ENCODE measurements at places on chromosomes 7 and 10.

DNA sequence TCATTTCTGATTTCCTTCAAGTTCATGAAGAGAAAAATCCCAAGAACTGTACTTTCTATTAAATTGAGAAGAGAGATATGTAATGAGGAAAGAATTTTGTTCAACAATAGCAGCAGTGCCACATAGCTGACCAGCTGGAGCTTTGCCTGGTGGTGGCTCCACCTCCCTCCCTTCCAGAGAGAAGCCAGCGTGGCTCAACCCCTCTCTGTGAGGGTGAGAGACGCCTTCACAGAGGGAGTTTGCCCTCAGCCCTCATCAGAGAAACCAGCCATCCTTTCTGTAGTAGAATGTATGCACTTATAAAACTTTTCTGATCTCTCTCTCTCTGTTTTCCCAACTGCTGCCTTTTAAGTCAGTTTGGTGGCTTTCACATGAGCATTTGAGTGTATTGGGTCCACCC, 20.5 kb upstream of the COL1A2 start:
- peak; percentile 17 for DNase-seq

- DNase-seq, result peak; percentile 31
These were observed 23.2 kb downstream of the CALCR start for GRCh38 chr7:93551063-93551895.

GRCh38 chr7:139500770-139501138, 17.3 kb upstream of the KLRG2 start:
- DNase-seq, result no peak

DNA sequence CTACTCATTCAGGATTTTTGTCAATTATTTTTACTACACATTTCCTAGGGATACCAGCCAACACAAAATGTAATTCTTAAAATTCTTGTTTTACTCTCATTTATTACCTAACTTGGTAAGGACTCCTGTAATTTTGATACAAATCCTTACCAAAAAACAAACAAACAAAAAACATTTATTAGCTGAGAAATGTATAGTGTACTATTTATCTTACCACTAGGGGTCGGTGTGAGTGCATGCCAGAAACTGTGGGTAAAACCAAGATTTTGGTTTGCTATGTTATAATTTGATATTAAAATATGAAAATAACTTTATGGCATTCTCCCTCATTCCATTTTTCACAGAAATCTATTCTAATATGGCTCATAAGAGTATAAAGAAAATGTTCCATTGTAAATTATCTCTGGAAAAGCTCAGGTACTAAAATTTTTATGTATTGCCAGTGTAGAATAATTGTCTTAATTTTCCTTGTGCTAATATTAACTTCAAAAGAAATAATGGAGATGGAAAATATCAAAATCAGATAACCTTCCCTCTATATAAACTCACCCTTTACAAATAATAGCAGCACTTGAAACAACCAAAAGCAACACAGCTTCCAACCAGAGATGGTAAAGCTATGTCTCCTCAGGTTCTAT, 290.8 kb upstream of the PCDH15 start:
- peak; percentile 27 for DNase-seq

GRCh38 chr7:148796841-148797240, 87.2 kb downstream of the EZH2 start:
- DNase-seq, result no peak

DNA sequence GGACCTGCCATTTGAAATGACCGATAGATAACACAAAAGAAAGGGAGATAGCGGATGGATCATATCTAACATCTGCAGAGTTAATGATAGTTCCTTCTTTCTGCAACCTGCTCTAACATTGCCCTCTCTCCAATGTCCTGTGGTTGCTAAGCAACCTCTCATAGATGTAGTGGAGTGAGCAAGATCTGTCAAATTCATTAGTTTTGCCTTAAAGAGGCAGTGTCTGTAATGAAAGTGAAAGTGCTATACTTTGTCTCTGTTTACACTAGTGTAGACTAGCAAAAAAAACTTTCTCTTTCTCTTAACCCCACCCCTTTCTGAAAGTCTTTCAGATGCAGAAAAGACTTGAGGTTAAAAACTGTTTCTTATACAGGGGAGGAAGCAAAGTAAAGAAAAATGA, 1196.9 kb downstream of the SORCS3 start:
- peak; percentile 17 for DNase-seq

- DNase-seq, result no peak
These were observed 54.6 kb upstream of the OPN4 start for GRCh38 chr10:86599729-86600128.

DNA sequence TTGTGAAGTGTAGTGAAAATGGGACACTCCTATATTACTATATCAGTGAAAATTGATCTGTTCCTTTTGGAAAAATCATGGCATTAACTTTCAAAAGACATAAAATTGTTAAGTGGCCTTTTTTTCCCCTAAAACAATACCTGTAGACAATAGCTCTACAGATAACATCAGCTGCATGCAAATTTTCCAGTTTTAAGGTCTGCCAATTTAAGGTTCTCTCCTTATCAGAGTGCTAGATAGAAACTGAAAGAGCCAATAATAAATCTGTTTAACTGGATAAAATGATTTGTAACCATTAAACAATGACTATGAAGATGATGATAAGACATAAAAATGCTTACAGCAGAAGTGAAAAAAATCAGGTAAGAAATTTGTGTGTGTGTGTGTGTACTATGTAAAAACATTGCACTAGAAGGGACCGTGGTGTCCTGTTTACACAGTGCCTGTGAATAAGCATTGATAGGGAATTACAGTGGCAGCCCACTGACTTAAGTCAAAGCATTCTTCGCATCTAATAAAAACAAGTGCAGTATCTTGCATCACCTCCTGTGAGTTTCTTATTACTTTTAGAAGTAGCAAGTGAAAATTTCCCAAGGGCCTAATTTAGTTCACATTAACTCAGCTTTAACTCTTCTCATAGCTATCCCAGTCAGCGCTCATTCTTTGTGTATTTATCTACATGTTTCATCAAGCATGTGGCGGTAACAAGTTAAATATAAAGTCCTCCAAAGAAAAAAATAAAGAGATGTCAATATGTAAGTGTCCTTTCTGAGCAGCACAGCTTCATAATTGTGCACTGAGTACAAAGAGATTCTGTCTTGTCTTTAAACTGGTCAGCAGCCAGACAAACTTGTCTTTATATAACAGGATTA, 261.9 kb downstream of the ARL4A start:
- peak; percentile 78 for DNase-seq

- no peak for DNase-seq
These were observed 239.6 kb downstream of the SKAP2 start for GRCh38 chr7:26624839-26625238.

DNA sequence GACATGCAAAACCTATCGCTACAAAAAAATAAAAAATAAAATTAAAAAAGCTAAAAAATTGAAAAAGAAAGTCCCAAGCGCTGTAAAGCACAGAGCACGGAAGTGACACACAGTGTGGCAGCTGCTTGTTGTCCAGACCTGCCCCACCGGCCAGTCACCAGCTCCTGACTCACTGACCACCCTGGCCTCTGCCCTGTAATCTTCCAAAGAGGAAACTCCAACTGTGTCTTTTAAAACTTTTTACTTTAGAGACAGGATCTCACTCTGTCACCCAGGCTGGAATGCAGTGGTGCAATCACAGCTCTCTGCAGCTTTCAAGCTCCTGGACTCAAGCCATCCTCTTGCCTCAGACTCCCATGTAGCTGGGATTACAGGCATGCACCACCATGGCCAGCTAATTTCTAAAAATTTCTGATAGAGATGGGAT, 23.6 kb downstream of the GNA12 start:
- DNase-seq, result peak; percentile 43

DNA sequence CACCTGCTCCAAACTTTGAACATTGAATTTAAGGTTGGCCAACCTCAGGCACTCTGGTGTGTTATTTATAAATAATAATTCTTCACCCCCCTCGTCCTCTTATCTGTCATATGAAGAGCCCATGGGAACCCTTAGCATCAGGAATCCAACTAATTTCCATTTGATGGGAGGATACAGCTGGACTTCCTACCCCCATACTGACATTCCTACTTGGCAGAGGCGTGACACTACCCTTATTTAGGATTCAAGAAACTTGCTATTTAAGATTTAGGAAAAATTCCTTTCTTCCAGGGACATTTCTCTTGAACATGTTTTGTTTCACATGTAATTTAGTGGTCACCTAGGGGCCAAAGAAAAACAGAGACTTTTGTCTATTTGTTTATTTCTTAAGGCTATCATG, 171.9 kb upstream of the NRP1 start:
- DNase-seq, result no peak

GRCh38 chr10:8726779-8727084, 672.2 kb downstream of the GATA3 start:
- DNase-seq, result no peak

Data from NCI-H460 (cell line).